ENCODE measurements at places on chromosomes 6 and 20. TPM values are rescaled to one million over a fixed set of nuclear protein-coding genes. Genes with fewer than 3 reads are reported as not detected.

- DNase-seq, result peak; percentile 30
These were observed 12.2 kb upstream of the NCOA3 start for GRCh38 chr20:47489448-47489872.

GRCh38 chr6:16157909-16158308 is 29.0 kb downstream of the MYLIP start:
- DNase-seq, result peak; percentile 51

KCNK17 gene
- 1.1 TPM for total RNA-seq

DNA sequence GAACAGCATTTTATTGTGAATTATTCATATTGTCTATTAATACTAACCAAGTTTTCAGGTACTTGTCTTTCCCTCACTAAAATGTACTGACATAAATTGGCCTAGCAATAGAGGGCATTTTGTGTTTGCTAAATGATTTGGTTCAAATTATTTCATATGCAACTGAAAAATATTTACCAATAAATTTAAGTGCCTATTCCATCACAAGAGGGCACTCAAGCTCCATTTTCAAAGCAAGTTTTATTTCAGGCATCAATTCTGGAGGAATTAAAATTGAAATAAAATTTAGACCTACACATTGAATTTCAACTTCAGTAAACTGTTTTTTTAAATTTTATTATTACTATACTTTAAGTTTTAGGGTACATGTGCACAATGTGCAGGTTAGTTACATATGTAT is 114.3 kb upstream of the SYNCRIP start:
- no peak for DNase-seq

Data from left cardiac atrium (tissue), 4 donors.